ENCODE measurements at places on chromosomes 5 and 9.

- DNase-seq, result peak; percentile 19
These were observed 66.9 kb upstream of the GLIS3 start for GRCh38 chr9:4366591-4367330.

DNA sequence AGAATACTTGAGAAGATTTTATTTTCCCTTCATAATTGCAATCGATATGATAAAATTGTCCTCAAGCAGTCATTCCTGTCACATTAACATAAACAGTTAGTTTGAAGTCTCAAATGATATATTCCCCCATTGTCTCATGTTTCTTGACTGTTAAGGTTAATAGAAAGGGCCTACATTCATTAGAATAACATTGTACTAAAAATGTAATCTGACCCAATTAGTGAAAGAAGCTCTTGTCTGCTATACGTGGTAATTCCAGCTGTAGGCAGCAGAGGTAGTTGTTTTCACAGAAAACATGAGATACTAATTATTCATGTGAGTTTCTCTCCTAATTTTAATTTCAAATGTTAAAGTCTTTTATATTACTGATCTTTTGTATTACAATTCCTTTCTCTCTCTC, 25.9 kb upstream of the AP3B1 start:
- DNase-seq, result peak; percentile 20

GRCh38 chr5:179310439-179311090, 34.7 kb downstream of the ADAMTS2 start:
- no peak for DNase-seq

- DNase-seq, result peak; percentile 78
These were observed 15.2 kb downstream of the GBGT1 start for GRCh38 chr9:133148199-133149129.

GRCh38 chr5:143110591-143110990, 292.9 kb downstream of the NR3C1 start:
- DNase-seq, result no peak

- DNase-seq, result no peak
These were observed 16.5 kb downstream of the RXRA start for GRCh38 chr9:134342746-134343115.

- DNase-seq, result no peak
These were observed 8.1 kb upstream of the SELENOP start for GRCh38 chr5:42819745-42820144.

DNA sequence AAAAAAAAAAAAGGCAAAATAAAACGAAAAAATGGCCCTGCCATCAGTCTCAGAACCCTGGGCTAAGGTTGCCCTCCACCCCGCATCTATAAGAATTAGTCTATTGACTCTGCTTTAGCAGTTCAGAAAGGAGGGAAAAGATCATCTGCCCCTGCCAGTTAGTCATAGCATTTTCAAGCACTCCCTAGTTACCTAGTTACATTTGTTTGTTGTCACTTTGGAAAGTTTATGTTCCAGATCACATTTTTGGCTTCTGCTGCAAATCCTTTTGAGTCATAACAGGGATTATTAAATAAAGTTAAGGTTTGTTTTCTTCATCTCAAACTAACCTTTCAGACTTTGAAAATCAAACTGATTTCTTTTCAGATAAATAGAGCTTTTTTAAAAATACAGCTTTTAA, 52.1 kb downstream of the AQP7 start:
- DNase-seq, result no peak

- peak; percentile 52 for DNase-seq
These were observed 39.3 kb upstream of the ANKRD33B start for GRCh38 chr5:10524376-10525123.

GRCh38 chr5:151855701-151856100, 69.0 kb downstream of the GLRA1 start:
- no peak for DNase-seq

- DNase-seq, result no peak
These were observed 194.8 kb upstream of the IL12B start for GRCh38 chr5:159525117-159525516.

GRCh38 chr9:123418506-123418905, 62.5 kb downstream of the CRB2 start:
- no peak for DNase-seq

DNA sequence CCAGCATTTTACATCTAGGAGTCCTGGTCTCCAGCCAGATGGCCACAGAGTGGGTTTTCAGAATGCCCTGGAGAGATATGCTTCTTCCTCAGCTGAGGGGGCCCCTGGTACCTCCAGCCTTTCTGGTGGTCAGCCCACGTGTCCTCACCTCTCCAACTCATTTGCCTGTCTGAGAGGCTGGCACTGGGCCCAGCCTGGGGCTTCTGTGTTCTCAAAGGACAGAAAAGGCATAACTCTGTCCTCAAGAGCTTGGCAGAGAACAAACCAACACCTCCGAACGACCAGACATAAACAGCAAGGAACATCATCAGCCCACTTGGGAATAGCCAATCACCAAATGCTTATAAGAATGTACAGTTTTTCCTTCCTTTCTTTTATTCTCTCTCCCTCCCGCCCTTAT, 17.1 kb downstream of the ENG start:
- DNase-seq, result no peak

DNA sequence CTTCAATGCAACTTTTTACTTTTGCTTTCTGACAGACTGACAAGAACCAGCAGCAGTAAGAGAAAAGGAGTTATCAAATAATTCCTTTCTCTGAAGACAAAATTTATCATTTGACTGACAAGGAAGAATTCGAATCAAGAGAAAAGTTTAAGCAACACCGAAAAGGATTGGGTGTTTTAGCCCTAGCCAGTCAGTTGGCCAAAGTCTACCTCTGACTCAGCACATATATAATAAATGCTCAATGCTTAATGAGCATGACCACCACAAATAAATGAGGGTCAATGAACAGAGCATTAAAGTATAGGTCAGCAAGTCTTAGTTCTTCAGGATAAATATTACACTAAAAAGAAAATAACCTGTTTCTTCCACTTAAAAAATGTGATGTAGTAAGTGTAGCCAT, 1603.5 kb upstream of the C9orf72 start:
- DNase-seq, result no peak

- peak; percentile 61 for DNase-seq
These were observed 383.4 kb downstream of the BRINP1 start for GRCh38 chr9:118985851-118986250.

DNA sequence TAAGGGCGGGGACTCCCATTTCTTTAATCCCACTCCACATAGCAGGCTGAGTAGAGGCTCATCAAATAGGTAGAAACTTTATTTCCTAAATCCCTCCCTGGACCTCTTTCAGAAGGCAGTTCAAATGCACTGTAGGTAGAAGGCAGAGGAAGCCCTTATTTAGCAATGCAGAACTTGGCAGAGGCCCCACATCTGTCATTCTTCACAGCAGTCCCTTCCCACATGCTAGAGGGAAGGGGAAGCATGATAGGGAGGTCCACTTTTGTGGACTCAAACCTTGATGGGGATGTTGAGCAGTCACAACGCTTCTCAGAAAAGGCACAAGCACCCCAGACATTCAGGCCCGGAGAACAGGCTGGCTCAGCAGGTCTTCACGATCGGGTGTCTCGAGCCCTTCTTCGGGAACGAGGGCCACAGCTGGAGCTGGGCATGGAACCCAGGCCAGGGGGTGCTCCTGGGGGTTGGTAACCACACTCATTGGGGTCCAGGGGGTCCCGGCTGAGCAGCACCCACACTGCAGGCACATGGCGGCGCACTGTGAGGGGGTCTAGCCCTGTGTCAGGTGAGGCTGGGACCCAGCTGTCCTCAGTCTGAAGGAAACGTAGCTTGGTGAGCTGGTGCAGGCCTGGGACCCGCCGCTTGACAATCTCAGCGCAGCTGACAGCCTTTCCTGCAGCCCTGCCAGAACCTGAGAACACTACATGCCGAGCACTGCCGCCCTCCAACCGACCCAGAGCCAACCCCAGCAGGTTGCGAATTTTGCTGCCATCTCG, 1.3 kb downstream of the RPP25L start:
- no peak for DNase-seq

DNA sequence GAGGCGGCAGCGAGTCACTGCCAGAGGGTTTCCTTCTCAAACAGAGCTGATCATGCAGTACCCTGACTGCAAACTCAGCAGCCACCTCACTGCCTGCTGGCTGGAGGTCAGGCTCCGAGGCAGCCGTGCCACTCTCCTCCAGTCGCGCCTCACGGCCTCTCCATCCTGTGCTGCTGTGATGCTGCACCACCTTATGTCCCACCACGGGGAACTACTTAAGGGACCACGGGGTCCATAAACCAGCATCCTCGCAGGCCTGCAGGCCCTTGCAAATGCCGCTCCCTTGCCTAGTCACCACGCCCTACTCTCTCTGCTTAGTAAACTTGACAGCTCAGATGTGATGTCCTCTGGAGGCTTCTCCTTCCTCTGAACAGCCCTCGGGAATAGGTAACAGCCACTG, 99.2 kb downstream of the CRB2 start:
- no peak for DNase-seq

DNA sequence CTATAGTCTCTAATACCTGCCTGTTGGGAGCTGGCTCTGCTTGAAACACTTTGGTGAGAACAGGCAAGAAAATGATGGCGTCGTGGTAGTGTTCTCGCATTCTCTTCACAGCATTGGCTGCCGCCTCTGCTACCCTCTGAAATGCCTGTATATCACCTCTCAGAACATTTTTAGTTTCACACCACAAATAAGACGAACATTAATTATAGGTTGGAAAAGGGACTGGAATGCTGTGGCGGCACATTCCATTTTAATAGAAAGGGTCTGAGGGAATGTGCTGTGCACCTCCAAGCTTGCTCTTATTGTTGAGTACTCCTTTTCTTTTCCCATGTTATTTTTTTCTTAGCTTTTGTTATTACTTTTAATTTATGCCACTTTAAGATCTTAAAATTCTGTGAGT, 134.6 kb upstream of the HMHB1 start:
- no peak for DNase-seq

DNA sequence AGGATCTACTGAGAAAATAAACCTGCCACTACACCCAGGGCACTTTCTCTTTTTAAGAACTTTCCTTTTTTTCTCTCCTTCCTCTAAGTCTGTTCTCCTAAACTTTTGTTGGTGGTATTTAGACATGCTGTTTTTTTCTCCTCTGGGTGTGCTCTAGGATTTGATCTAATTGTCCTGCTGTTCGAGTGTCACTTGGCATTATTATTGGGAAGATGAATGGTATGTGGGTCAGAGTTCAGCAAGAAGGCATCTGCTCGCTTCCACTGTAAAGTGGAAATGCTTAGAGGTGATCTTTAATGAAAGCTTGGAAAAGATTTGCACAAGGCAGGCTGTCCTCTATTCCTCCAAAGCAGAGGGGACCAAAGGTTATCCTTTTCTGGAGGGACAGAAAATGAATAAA, 1.3 kb upstream of the PLPPR1 start:
- DNase-seq, result peak; percentile 84

DNA sequence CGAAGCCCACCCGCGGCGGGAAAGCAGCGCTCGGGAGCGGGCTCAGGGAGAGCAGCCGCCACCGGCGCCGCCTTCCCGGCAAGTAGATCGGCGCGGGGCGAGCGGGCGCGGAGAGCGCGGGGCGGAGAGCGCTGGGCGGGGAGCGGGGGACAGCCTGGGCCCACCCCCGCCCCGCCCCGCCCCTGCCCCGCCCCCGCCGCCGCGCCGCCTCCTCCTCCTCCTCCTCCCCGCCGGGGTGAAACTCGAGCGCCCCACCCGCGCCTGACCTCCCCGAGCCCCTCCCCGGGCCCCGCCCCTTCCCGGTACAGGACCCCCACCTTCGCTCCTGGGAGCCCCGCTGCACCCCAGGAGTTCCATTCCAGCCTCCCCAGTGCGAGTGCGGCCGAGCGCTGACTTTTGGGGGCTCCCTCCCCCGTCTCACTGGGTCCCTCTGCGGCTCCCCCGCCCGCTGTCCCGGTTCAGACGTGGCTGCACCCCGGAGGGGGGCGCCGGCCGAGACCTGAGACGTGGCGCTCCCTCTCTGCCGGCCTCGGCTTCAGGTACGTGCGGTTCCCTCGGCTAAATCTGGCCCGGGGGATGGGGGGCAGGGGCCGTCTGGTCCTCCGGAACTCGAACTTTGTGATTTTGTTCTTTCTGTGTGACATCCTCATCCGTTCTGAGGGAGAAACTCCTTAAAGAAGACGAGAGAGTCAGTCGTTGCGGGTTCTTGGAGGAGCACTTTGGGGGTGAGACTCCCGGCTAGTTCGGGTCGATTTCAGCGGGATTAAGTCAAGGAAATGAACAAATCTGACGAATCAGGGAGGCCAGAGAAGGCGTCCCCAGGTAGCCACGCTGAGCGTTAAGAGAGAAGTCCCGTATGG, at the start of gene SEMA5A:
TSS of gene SEMA5A (minus strand) at position 84 of the 860 bp plus-strand sequence. CDS start 166,129 bp downstream, outside the sequence.
- DNase-seq, result peak; percentile 82

DNA sequence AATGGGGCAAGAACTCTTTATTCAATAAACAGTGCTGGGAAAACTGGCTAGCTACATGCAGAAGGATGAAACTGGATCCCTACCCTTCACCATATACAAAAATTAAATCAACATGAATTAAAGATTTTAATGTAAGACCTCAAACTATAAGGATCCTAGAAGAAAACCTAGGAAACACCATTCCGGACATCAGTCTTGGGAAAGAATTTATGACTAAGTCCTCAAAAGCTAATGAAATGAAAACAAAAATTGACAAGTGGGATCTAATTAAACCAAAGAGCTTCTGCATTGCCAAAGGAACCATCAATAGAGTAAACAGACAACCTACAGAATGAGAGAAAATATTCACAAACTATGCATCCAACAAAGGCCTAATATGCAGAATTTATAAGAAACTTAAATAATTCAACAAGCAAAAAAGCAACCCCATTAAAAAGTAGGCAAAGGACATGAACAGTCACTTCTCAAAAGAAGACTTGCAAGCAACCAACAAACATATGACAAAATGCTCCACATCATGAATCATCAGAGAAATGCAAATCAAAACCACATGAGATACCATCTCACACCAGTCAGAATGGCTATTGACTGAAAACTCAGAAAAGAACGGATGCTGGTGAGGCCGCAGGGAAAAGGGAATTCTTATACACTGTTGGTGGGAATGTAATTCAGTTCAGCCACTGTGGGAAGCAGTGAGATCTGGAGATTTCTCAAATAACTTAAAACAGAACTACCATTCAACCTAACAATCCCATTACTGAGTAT, 104.3 kb upstream of the MAP3K1 start:
- no peak for DNase-seq

DNA sequence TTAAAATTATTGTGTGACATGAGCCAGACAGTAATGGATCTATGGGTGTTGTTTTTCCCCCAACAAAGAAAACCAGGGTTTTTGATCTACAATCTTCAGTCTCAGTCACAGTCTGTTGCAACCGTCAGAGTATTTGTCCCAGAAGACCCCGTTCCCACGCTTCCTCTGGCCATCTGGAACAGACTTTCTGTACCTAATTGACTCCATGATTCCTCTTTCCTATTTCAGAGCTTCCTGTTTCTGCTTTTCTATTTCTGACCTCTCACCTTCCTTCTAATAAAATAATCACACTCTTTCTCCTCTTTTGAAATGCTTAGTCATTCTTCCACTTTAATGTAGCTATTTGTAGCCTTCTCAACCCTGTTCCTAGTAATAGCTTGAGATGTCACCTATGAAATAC, 1044.8 kb downstream of the DTWD2 start:
- DNase-seq, result no peak

GRCh38 chr9:108434502-108434901, 421.3 kb downstream of the ACTL7B start:
- DNase-seq, result no peak

- DNase-seq, result no peak
These were observed 7.6 kb downstream of the TGFBI start for GRCh38 chr5:136036293-136036911.

GRCh38 chr9:132125944-132126679, 35.7 kb upstream of the NTNG2 start:
- DNase-seq, result no peak

Data from eye (tissue), 1 donor.